ENCODE measurements at places on chromosomes 5 and 9. TPM values are rescaled to one million over a fixed set of nuclear protein-coding genes. Genes with fewer than 3 reads are reported as not detected.

DRD1 gene
- not detected for total RNA-seq

CDK9 gene
- 97.0 TPM for total RNA-seq

EGR1 gene
- total RNA-seq, result 9.5 TPM

GPBP1 gene
- total RNA-seq, result 53.5 TPM

LRRC70 gene
- 3.3 TPM for total RNA-seq

PCDHA11 gene
- total RNA-seq, result 2.1 TPM

NREP gene
- total RNA-seq, result 39.7 TPM

CNTFR gene
- 0.59 TPM for total RNA-seq
